ENCODE measurements at places on chromosomes 3 and 15.

DNA sequence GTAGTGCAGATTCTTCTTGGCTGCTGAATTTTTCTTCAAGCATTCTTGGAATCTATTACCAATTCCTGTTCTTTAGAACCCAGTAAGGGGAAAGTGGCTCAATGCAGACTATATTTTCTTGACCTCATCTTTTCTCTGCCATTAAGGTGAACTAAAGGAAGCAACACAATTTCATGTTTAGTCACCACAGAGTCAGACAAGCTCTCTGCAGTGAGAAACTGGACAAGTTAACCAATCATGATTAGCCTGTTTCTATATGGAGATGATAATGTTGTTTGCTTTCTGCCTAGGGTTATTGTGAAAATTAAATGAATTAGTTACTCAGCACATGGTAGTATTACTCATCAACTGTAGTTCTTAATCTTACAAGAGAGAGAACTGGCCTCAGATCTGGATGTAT is 1075.1 kb downstream of the AGBL1 start:
- no peak for DNase-seq

- no peak for DNase-seq
These were observed 1.6 kb upstream of the GBE1 start for GRCh38 chr3:81763001-81763400.

GRCh38 chr3:12509466-12509865 is 25.2 kb downstream of the TSEN2 start:
- no peak for DNase-seq

GRCh38 chr3:149494759-149495580 is 20.5 kb downstream of the TM4SF4 start:
- DNase-seq, result no peak

DNA sequence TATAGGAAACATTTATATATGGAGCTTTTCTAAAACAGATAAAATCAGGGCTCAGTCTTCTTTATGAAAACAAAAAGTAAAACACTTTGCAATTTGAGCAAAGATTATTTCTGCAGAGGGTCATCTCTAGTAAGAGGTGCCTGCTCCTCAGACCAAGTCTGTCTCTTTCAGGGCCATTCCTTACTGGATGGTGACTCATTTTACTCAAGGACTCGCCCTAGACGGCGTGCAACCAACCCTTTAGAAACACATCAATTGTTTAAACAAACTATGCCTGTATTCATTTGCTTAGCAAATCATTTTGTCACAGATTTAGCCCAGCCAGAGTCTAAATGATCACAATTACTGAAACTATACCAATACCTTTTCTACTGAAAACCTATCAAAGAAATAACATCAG is 242.8 kb upstream of the ICE2 start:
- no peak for DNase-seq

DNA sequence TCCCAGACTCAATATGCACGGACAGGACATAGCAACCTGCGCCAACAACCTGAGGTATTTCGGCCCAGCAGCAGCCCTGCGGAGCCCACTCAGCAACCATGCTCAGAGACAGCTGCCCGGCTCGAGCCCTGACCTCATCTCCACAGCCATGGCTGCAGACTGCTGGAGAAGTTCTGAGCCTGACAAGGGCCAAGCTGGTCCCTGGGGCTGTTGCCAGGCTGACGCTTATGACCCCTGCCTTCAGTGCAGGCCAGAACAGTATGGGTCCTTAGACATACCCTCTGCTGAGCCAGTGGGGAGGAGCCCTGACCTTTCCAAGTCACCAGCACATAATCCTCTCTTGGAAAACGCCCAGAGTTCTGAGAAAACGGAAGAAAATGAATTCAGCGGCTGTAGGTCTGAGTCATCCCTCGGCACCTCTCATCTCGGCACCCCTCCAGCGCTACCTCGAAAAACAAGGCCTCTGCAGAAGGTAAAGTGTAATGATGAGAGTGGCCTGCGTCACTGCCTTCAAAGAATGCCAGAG is 25.5 kb downstream of the TMEM41A start:
- no peak for DNase-seq

DNA sequence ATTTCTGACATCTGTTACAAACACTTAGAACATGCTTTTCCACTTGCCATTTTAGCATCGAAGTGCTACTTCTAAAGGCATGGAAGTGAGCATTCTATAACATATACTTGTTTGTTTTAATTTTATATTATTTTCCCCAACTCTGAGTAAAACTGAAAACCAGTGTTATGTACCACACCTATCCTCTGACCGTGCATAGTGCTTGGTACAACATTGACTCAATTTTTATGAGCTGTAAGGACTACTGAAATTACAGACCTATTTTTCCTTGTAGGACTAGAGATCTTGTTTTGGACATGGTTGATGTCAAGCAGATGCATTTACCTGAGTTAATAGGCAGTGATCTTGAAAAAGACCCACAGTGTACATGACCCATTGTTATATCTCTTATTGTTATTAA is 51.5 kb upstream of the CCNB2 start:
- DNase-seq, result no peak

GRCh38 chr3:195153653-195154052 is 117.3 kb downstream of the XXYLT1 start:
- DNase-seq, result no peak

DNA sequence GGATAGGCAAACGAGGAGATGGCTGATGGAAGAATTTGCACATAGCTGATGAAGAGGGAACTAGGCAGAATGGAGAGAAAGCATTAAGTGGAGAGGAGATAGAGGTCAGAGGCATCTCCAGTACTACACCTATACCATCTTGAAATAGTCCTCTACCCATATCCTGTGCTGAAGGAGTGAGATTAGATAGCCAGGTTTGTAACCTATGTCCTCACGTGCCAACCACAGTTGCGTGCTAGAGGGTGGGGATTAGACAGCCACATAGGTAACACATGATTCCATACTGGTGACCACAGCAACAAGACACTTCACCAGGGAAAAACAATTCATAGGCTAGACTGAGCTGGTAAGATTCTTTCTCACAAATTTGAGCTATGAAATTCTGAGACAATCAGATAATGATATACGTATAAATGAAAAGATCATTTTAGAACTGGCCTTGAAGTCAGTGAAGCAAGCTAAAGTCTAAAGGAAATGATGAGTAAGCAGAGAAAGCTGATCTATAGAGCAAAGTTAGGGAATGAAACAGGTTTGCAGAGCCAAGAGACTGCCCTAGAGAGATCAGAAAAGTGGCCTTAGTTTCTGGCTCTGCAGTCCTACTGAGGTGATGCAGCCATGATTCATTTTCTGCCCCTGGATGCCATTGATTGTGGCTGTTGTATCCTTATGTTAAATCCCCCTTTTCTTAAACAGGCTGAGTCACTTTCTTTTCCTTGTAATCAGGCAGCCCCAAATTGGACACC is 17.7 kb downstream of the MYNN start:
- no peak for DNase-seq

- DNase-seq, result no peak
These were observed 110.5 kb downstream of the PGPEP1L start for GRCh38 chr15:98896802-98897732.

DNA sequence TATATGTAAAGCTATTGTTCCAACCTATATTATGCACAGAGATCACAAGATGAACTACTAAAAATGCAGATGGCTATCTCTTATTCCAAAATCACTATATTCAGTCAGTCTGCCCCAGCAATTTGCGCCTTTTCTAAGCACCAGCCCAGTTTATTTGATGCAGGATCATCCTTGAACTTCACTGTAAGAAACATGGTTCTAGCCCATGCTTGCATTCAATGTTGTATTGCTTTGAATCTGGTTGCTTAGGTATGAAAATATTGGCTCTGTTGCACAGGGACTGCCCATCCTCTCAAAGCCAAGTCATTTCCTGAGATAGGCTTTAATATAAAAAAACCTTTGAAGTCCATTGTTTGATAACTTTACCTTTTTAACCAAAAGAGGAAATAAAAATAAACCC is 170.5 kb upstream of the LRIG1 start:
- DNase-seq, result no peak

- no peak for DNase-seq
These were observed 412.8 kb upstream of the WNT5A start for GRCh38 chr3:55899887-55900286.

DNA sequence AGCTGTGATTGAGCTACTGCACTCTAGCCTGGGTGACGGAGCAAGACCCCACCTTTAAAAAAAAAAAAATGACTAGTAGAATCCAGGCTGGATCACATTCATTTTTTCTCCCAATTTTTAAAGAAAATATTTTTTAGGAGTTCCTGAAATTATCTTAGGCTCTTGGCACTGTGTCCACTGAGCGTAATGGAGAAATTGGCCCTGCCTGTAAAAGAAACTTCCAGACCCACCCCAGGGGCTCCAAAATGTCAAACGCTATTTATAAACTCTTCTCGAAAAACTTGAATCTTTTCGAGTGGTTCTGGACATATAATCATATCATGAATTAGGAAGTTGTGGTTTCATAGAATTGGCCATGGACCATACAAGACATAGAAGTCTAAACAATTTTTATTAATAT is 300.2 kb upstream of the RGMA start:
- no peak for DNase-seq
